Activated T-helper 1 cell treated with anti-CD3 and anti-CD28 coated beads, Interleukin-2, amount 50 U/mL, for 16 hours (primary cell): ENCODE measurements at places on chromosomes 3 and 15.

DNA sequence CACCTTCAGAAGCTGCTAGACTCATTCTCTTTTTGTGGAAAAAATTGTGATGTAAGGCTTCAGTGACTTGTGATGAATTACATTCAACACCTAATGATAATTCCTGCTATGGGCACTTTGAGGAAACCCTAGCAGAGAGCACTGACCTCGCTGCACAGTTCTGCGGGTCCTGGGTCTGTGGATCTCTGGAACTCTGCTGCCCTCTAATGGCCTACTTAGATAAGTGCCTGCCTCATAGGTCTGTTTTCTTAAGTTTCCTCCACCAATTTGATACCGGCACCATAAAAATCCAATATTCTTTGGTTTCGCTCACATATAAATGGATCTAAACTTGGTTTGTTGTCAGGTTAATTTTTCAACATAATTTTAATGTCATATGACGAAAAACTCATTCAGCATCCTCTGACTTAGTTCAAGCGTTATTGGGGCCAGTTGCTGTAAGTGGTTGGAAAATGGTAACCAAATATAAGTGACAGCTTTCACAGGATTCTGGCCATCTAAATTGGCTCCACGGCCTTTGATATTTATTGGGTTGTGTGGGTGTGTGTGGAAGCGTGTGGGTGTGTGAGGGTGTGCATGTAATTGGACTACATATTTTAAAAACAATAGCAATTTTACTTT lies 10.4 kb downstream of the SLITRK3 start:
- DNase-seq, result no peak

- DNase-seq, result no peak
Observed at GRCh38 chr3:146511402-146512134, 32.8 kb downstream of the PLSCR1 start.

DNA sequence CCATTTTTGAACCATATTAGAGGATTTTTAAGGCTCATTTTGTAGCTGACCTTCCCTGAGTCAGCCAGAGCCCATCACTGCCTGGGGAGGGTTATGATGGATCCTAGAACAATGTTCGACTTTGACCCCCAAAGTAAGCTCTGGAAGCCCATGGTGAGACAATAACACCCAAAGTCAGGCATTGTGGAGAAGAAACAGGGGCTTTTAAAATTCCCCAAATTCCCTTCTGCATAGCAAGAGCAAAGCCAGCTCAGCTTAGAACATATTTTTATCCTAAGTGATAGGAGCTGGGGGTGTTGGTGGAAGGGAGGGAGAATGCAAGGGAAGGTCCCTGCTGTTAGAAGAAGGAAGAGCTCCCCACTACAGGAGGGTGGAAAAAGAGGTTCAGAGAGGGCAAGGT lies 4.0 kb downstream of the ITGA11 start:
- DNase-seq, result no peak

DNA sequence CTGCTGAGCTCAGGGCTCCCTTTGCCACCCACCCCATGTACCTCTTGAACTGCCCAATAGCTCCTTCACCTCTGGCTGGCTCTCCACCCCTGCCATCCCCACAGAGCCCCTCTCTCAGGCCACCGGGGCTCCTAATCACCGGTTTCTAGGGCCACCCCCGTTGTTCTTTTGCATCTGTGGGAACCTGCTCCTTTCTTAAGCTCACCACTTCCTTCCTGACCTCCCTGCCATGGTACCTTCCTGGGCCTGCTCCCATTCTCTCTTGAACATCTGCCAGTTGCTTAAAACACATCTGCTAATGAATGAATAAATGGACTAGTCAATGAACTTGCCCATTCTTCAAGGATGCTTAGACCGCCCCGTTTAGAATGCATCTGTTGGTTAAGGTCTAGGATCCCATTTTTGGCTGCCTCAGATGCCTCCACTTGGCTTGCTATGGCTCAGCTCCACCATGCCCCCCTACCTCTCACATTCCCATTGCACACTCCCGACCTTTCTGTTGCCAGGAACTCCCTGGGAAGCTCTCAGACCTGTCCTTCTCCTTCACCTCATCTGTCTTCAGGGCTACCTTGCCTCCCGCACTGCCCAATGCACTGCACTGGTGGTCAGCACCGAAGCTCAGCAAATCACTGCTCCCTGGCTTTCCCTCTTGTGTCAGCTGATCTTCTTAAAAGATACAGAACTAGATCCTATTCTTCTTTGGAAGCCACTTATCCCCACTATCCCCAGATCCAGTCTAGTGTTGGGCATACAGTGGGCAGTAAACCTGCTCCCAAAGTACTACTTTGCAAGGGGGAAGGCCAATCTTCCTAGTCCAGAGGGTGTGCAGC lies 9.1 kb downstream of the AMOTL2 start:
- no peak for DNase-seq

DNA sequence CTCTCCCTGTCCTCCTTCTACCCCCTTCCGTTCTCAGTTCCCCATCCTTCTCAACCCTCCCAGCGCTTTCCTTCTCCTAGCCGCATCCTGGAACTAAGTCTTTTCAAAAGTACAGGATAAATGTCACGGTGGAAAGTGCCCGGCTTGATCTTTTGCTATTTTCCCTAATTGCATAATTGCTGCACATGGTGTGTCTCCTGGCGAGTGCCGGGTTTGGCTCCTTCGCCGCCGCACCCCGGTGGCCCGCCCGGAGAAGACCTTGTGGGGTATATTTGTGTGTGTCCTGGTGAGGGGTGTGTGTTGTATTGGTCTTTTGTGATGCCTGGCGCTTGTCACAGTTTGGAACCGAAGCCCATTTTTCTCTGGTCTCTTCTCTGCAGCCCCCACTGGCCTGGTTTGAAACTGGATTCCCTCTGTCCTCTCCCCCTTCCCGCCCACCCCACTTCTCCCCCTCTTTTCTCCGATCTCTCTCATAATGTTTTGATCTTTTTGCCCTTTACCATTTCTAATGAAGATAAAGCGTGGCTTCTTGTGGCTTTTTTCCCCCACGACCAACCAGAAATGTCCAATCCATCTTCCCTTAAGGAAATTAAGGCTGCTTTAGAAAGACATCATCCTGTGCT lies 692 bp downstream of the UBE2E2 start:
- no peak for DNase-seq

- DNase-seq, result no peak
Observed at GRCh38 chr3:30625541-30626438, 19.4 kb downstream of the TGFBR2 start.

DNA sequence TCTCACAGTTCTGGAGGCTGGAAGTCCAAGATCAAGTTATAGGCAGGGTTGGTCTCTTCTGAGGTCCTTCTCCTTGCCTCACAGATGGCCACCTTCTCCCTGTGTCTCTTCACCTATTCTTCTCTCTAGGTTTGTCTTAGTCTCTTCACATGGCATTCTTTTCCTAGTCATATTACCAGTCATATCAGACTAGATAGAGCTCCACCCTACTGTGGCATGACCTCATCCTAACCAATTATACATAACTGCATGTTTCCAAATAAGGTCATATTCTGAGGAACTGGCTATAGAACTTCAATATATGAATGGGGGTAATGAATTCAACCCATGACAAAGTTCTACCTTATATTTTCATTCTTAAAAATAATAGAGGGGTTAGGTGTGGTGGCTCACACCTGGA lies 196.4 kb upstream of the UBE3A start:
- DNase-seq, result no peak

- no peak for DNase-seq
Observed at GRCh38 chr15:46242935-46243334, 608.1 kb downstream of the SQOR start.

DNA sequence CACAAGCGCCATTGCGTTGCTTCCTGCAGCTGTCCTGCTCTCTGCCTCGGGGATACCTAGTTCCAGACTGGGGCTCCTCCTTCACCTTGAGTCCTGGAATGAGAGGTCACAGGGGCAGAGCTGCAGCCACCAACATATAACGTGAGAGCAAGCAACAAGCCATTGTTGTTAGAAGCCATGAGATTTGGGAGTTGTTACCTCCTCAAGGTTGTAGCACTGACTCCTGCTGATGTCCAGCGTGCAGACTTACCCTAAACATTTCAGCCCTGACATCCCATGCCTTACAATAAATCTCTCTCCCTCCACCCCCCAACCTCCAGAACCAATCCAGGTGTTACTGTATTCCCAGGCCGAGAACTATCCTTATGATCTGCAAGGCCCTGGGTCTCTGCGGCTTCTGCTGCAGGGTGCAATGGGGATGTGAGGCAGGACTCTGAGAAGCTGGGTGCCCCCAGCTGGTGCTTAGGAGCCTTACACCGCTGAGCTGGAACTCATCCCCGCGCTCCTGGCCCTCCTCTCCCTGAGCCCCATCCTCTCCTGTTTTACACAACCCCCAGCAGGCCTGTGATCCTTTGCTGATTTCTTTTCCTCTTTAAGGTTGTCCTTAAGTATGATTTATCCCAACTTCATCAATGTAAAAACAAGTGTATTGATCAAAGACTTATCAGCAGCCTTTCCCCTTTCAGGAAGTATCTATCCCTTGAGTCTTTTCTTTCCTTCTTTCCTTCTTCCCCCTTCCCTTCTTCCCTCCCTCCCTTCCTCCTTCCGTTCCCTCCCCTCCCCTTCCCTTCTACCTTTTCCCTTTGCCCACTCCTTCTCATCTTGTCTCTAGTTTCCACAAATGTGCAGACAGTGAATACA lies 84.2 kb upstream of the ABHD2 start:
- no peak for DNase-seq

DNA sequence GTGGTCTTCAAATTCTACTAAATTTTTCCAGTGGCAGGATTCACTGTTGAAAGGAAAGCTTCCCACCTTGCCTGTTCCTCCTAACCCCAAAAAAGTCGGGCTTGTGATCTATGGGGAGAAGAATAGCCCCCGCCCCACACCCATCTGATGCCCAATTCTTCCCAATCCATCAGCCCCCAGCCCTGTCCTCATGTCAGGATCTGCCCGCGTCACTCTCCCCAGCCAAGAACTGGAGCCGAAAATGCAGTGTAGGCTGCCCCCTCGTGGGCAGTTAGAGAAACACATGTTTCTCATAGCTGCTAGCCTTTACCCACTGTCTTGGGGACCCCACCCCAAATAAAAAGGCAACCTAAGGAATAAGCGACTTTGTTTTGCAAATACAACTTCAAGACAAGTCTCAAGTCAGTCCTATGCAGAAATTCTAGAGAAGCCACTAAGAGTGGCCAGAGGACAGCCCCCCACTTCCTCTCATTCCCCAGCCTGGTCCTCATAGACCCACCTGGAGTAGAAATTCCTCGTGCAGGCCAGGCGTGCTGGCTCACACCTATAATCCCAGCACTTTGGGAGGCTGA lies 13.0 kb upstream of the CSK start:
- DNase-seq, result no peak

GRCh38 chr3:81863756-81864155 lies 102.3 kb upstream of the GBE1 start:
- DNase-seq, result no peak

GRCh38 chr3:64187065-64187959 lies 38.0 kb downstream of the PRICKLE2 start:
- no peak for DNase-seq

GRCh38 chr3:128665362-128666021 lies 14.9 kb upstream of the RPN1 start:
- DNase-seq, result no peak

GRCh38 chr3:83877910-83878309 lies 1080.9 kb upstream of the CADM2 start:
- no peak for DNase-seq

GRCh38 chr3:71260782-71261181 lies 322.7 kb downstream of the FOXP1 start:
- no peak for DNase-seq

DNA sequence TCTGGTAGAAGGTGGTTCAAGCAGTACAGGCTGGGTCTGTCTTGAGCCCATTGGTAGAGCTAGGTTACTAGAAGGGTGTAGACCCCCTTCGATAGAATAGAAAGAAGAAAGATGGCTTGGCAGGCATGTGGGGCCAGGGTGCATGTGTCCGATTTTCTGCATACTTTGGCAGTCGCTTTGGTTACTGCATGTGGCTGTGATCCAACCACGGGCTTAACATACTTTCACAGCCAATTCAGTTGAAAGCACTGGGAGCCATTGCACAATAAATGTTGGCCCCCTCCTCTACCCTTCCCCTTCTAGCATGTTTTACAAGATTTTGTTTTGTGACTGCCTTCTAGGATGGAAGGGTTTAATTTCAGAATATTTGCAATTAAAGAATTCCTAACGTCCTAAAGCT lies 7.2 kb downstream of the ARID3B start:
- DNase-seq, result no peak

GRCh38 chr15:41690636-41691035 lies 30.4 kb downstream of the MGA start:
- no peak for DNase-seq

GRCh38 chr3:24185738-24186384 lies 240.8 kb downstream of the NR1D2 start:
- no peak for DNase-seq

DNA sequence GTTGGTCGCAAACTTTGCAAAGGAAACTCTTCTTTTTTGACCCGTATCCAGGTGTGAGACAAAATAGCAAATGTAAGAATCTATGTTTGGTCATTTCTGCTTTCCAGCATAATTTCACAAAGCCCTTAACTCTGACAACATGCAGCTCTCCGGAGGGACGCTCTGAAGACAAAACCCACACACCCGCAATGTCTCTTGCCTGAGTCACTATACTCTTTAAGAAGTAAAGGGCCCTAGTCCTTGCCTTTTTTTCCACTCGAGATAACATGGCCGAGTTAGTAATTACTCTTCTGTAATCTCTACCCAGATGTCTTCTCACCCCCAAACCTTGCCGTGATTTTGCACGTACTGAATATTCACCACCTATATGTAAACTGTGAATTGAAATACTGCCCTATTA lies 115.7 kb upstream of the ADAMTS9 start:
- DNase-seq, result no peak

DNA sequence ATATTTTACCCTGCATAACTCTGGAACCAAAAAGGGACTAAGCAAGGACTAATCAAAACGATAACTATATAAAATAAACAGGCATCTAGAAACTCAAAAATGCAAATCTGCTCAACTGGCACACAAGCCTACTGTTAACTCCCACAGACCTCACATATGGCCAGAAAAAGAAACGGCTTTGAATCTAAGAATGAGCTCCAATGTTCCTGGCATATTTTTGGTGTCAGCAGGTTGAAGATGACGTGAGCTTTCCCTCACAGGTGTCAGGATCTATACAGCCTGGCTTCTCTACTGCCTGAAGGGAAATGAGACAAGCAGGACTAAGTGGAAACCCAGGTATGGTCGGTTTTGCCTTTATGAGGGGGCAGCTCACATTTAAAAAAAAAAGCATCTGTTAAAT lies 120.1 kb upstream of the SPATA12 start:
- no peak for DNase-seq

DNA sequence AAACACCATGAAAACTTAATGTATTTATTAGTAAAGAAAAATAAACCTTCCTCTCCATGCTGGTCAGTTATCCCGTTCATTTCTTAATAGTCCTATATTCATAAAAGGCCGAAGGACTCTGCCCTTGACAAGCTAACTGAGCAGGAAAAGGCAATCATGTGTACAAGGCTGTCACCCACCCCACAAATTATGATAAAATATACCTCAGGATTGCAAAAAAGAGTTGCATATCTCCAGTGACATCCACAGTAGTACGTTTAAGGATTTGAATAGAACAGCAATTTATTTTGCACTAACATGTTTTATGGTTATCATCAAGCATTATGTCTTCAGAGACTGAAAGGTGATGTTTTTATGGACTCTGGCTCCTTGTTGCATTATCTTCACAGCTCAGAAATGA lies 157.6 kb downstream of the FOXB1 start:
- DNase-seq, result no peak

- DNase-seq, result no peak
Observed at GRCh38 chr3:186953011-186953487, 22.7 kb downstream of the ST6GAL1 start.
